Vagina (tissue), 2 donors: ENCODE measurements at places on chromosomes 7 and 10. TPM values are rescaled to one million over a fixed set of nuclear protein-coding genes. Genes with fewer than 3 reads are reported as not detected.
A peak's percentile ranks its signal among the peaks of the same experiment; 100 is the strongest.

DNA sequence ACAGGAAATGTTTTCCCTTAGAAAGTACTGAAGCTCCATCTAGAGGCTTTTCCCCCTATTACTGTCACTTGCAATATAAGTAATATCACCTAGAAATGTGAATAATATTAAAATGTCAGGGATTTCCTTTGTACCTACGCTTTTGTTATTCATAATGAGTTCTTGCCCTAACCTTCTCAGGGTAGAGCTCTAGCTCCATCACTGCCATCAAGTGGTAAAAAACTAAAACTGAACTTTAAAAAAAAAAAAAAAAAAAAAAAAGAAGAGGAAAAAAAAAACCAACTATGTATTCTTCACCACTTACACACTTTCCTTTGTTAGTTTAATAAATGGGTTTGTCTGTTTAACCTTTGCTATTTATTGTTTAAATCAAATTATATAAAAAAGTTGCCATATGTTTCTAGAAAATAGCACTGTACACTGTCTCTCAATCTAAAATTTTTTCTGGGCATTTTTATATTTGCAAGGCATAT, 49.9 kb downstream of the DNAJC1 start:
- DNase-seq, result no peak

GRCh38 chr10:99917963-99918825, 91.6 kb downstream of the DNMBP start:
- DNase-seq, result no peak

GRCh38 chr10:72503241-72503640, 122.6 kb downstream of the MICU1 start:
- no peak for DNase-seq

PHYHIPL gene
- total RNA-seq, result 2.0 TPM

DNA sequence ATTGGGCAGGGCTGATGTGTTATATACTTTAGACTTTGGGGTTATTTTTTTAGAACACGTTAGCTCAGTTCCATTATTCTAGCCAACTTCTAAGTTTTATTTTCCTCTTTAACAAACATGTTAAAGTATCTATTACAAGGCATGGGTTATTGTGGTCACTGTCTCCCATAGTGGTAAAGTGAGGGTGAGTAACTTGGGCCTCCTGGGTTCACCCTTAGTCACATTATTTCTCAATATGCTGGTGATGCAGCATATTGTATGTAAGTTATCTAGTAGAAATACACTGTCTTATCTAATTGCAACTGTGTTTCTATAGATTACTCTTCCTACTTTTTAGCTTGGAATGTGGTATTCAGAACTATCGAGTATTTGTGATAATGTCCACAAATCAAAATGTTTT, 65.9 kb downstream of the BBS9 start:
- no peak for DNase-seq

DNA sequence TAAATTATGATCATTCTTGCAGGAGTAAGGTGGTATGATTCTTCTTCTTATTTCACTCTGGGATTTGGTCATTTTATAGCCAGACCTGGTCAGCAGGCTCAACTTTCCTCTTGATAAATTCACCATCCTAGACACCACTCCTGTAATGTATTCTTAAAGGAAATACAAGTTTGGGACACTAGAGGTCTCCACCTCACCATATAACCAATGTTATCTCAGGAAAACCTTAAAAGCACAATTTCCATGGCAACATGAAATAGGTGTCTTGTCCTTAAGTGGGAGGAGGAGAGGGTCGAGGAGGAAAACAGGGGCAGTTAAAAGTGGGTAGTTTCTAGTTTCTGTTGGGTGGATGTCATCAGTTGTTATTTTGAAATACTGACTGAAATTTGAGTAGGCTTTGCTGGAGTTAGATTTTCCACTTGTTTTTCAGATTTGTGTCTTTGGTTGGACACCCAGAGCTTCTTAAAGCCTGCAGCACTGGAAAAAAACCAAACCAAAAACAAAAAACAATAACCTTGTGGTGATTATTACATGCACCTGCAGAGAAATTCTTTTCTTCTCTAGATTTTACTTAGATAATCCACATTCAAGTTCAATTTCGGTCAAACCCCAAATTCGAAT, 163.1 kb downstream of the PRKCQ start:
- no peak for DNase-seq

DNA sequence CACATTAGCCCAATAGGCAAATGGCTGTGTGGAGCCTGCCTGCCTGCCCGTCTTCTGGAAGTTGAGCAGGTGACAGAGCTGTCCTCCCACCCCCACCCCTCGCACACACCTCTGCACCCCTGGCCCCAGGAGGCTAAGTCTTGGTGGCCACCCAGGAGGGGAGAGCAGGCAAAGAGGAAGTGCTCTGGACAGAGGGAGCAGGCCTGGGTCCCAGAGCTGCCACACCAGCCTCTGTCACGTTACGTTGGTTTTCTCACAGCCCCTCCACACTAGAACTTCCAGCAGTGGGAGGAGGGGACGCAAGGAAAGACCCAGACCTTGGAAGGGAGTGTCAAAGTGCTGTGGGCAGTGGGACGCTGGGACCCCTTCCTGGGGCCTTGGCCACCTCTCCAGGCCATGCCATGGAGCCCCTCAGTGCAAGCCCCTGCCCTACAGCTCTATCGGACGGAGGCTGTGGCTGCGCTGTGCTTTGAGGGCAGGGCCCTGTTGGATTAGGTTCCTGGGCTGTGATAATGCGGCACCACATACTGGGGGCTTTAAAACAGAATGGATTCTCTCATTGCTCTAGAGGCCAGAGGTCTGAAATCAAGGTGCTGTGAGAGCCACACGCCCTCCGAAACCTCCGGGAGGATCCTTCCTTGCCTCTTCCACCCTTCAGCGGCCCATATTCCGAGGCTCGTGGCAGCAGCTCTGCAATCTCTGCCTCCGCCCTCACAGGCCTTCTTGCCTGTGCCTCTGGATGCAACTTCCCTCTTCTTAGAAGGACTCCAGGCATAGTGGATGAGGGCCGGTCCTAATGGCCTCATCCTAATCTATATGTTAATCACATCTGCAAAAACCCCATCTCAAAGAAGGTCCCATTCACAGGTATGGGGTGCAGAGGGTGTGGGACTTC, 9.9 kb downstream of the PRKAG2 start:
- no peak for DNase-seq

ANXA8L1 gene
- total RNA-seq, result 179 TPM

GRCh38 chr7:135274495-135275268, 41.0 kb downstream of the STRA8 start:
- peak; percentile 71 for DNase-seq

- DNase-seq, result no peak
These were observed 96.3 kb downstream of the PRPF18 start for GRCh38 chr10:13683017-13683416.

CAMK2B gene
- 3.2 TPM for total RNA-seq

TSPAN33 gene
- 2.7 TPM for total RNA-seq

DNA sequence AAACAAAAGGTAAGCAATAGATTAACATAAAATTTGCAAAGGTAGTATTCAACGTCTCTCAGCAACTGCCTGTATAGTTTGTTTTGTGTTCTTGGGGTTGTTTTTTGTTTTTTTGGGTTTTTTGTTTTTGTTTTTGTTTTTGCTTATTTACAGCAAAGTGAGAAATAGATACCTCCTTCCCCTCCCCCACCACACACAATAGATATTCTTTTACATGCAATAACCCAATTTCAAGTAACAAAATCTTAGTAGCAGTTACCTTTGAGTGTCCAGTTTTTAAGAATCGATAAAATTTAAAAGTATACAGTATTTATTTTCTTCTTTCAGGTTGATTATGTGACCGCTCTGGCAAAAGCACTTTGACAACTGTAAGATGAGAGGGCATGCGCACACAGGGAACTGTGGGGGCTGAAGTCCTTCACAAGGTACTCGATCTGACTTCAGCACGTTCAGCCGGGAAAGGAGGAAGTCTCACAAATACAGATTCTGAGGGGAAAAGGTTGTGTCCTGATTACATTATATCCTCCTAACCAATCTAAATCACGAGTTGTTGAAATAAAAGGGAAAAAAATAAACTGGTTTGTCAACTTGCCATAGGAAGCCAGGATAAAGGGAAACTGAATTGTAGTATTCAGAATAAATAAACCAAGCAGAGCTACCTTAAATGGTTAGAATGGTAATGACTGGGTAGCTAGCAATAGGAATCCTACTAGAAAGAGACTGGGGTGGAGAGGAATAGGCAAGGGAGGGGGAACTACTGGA, 47.8 kb downstream of the CPEB3 start:
- no peak for DNase-seq

DNA sequence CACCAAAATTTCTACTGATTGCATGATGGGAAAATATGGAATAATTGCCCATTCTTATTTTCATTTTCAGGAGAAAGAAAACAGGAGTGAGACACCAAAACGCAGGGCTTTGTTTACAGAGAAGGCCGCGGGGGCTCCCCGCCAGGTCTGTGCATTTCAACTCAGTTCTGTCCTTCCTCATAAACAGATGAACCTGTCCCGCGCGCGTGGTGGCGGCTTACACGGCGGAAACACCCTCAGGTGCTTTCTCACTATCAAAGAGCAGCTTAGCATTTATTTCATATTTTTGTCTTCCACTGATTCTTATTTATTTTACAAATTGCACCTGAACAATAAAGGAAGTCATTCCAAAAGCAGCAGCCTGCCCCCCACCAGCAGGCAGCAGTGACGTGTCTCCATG, 579.4 kb downstream of the PTPRN2 start:
- no peak for DNase-seq

C1GALT1 gene
- total RNA-seq, result 29.0 TPM

GRCh38 chr10:95388539-95388938, 97.7 kb upstream of the PDLIM1 start:
- no peak for DNase-seq

- no peak for DNase-seq
These were observed 182.1 kb downstream of the ZMYND11 start for GRCh38 chr10:317271-317769.

LRIT1 gene
- not detected for total RNA-seq

- no peak for DNase-seq
These were observed 401.0 kb upstream of the NRP1 start for GRCh38 chr10:33735464-33735923.

DNA sequence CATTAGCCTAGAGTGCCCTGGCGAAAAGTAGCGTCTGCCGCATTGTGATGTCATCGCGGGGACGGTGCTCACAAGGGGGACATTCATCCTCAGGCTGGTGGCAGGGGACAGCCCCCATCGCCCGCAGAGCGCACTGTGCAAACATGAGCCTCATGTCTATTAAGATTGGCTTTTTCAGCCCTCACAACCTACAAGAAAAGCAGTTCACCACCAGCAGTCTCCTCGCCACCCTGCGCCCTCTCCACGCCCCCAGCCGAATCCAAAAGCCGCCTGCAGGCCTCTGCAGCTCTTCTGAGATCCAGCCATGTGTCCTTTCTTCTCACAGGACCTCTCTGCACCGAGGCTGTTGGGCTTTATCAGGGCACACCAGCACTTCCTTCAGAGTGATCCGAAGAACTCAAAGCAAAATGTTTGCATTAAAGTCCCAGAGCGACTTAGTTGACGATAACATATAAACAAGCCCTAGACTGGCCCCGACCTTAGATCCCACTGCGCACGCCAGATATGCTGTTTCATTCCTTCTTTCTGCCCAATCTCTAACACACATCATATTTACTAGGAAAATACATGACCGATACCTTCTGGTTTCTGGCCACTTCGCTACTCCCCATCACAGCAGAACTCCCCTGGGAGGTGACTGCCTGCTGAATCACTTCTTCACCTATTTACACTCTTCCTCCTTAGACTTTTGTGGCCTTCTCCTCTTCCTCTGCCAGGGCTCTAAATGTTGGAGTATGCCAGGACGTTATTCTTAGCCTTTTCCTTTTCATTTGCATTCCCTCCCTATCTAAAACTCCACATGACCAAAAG, 206.0 kb upstream of the SH2B2 start:
- DNase-seq, result no peak

HMX2 gene
- total RNA-seq, result not detected

DNA sequence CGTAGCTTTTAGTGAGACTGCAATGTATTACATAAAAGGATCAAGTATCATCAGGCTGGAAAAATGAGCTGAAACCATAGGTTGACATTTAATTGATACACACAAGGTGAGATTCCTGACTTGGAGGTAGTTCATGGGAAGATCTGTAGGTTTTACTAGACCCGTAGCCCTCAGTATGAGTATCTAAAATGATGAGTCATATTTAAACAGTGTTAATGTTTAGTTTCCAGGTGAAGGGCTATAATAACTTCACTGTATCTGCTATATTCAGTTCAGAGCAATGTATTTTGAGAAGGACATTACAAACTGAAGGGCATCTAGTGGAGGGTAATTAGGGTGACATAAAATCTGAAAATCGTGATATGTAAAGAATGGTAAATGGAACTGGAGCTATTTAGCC, 35.0 kb downstream of the ENTPD1 start:
- no peak for DNase-seq

DNA sequence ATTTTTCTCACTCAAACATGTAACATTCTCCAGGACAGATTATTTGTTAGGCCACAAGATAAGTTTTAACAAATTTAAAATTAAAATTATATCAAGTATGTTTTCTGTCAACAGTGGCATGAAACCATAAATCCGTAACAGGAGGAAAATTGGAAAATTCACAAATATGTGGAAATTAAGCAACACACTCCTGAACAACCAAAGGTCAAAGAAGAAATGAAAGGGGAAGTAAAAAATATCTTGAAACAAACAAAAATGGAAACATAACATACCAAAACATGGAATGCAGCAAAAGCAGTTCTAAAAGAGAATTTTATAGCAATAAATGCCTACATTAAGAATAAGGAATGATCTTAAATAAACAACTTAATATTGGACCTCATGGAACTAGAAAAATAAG, 147.3 kb downstream of the ZEB1 start:
- no peak for DNase-seq

TRPV5 gene
- not detected for total RNA-seq

DNA sequence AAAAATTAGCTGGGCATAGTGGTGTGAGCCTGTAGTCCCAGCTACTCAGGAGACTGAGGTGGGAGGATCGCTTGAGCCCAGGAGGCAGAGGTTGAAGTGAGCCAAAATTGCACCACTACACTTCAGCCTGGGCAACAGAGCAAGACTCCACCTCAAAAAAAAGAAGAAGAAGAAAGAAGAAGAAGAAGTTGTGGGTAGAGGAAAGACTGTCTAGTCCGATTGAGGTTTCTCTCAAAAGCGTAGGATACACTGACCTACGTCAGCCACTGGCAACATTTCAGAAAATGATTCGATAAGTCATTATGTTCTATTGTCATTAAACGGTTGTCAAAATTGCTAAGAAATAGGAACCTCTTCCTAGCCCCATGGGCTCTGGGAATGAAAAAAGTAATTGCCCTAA, 22.3 kb upstream of the RHBDD2 start:
- no peak for DNase-seq

GRCh38 chr7:149732111-149732561, 41.3 kb downstream of the ZNF467 start:
- DNase-seq, result no peak

- no peak for DNase-seq
These were observed 597.5 kb upstream of the PCDH15 start for GRCh38 chr10:55398497-55398882.

LIPM gene
- not detected for total RNA-seq

CYP26A1 gene
- total RNA-seq, result not detected

DNA sequence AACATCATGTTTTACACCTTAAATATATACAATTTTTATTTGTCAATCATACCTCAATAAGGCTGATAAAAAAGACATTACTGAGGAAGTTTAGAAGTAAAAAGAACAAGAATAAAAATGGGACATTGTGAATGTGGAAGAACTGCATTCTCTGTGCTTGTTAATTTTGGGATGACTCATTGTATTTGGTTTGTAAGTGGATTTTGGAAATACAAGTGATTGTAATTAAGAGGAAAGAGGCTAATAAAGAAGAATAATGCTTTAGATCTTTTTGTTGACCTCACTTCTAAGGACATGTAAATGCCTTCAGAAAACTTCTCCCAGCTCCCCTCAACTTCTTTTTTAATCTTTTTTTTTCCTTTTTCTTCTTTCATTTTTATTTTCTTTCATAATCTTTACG, 76.0 kb downstream of the HGF start:
- DNase-seq, result no peak

LDB3 gene
- 4.7 TPM for total RNA-seq

SLC13A1 gene
- not detected for total RNA-seq

RELN gene
- total RNA-seq, result 7.4 TPM
